ENCODE measurements at places on chromosomes 3 and 15. TPM values are rescaled to one million over a fixed set of nuclear protein-coding genes. Genes with fewer than 3 reads are reported as not detected.

The CCDC54 gene
- polyA plus RNA-seq = not detected

The OSTN gene
- not detected for polyA plus RNA-seq

The PDE8A gene
- 48.4 TPM for polyA plus RNA-seq

- DNase-seq = no peak
Observed at GRCh38 chr3:123984957-123985356, 7.0 kb downstream of the ROPN1 start.

DNA sequence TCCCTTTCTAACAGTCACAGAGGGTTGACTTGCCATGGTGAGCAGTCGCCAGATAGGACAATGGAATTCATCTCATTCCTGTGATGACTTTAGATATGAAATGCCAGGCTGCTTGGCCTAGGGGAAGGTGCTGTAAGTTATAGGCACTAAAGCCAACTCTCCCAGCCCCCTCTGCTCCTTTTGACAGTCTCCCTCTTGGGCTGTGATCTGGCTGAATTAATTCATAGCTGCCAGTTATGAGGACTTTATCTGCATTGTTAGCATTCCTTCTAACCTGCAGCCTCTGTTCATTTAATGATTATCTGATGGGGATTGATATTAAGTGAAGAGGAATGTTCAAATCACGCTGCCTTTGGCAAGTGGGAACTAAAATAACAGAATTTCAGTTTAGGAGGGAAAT is 427.1 kb upstream of the RASGRP1 start:
- DNase-seq = no peak

The POLQ gene
- 1.4 TPM for polyA plus RNA-seq

The LRCH3 gene
- 127 TPM for polyA plus RNA-seq

GRCh38 chr15:42711746-42712145 is 25.2 kb downstream of the CDAN1 start:
- no peak for DNase-seq

The MAGI1 gene
- polyA plus RNA-seq = 14.2 TPM

- DNase-seq = no peak
Observed at GRCh38 chr3:98603580-98603979, 10.2 kb upstream of the CPOX start.

The DAZL gene
- polyA plus RNA-seq = not detected

Measured in AG04450 (cell line).